ENCODE measurements at places on chromosomes 3 and 15.
A peak's percentile ranks its signal among the peaks of the same experiment; 100 is the strongest.

DNA sequence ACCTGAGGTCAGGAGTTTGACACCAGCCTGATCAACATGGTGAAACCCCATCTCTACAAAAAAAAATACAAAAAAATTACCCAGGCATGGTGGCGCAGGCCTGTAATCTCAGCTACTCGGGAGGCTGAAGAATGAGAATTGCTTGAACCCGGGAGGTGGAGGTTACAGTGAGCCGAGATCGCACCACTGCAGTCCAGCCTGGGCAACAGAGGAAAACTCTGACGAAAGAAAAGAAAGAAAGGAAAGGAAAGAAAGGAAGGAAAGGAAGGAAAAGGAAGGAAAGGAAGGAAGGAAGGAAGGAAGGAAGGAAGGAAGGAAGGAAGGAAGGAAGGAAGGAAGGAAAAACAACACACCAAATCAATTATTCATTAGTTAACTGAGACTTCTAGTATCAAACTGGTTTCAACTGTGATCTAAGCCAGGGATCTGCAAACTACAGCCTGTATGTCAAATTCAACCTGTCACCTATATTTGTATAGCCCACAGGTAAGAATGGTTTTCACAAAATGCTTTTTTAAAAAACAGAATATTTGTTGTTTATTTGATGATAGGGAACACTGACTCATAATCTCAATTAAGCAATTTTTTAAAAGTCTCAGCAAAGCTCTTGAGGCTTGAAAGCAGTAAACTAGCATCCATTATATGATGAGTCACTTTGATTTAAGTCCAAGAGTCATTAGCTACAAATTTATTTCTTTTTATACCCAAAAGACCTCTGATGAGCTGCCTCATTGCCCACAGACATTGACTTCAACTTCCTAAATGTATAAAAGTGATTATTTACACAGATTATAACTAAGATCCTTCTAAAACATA, 127.6 kb downstream of the TBL1XR1 start:
- peak overlapping the region; percentile 14 for H3K27ac ChIP-seq
- peaks cover 18% of the 10 kb centered on the region for H3K36me3 ChIP-seq
- H3K27me3 ChIP-seq, result no peaks in the 10 kb centered on the region
- H3K4me1 ChIP-seq, result peaks cover 25% of the 10 kb centered on the region
- DNase-seq, result no peak

- peaks cover 27% of the 10 kb centered on the region for H3K4me1 ChIP-seq
- H3K27ac ChIP-seq, result no peak overlapping the region
- H3K36me3 ChIP-seq, result peaks cover 7% of the 10 kb centered on the region
- no peak overlapping the region for H3K4me3 ChIP-seq
- DNase-seq, result no peak
- peaks cover 22% of the 10 kb centered on the region for H3K27me3 ChIP-seq
Measured at GRCh38 chr3:36874424-36874823, 70.4 kb downstream of the TRANK1 start.

GRCh38 chr3:71537211-71537611, 46.3 kb downstream of the FOXP1 start:
- no peak overlapping the region for H3K27ac ChIP-seq
- H3K4me1 ChIP-seq, result peaks cover 33% of the 10 kb centered on the region
- no peak for DNase-seq
- H3K36me3 ChIP-seq, result peaks cover 14% of the 10 kb centered on the region

- H3K4me3 ChIP-seq, result no peak overlapping the region
- no peaks in the 10 kb centered on the region for H3K27me3 ChIP-seq
- no peak overlapping the region for H3K27ac ChIP-seq
- H3K4me1 ChIP-seq, result no peaks in the 10 kb centered on the region
Measured at GRCh38 chr3:66000506-66000905, 38.2 kb downstream of the MAGI1 start.

GRCh38 chr15:78672285-78673014, 31.4 kb upstream of the CHRNB4 start:
- H3K4me1 ChIP-seq, result no peaks in the 10 kb centered on the region
- H3K27me3 ChIP-seq, result peaks cover 3% of the 10 kb centered on the region
- no peak overlapping the region for H3K27ac ChIP-seq
- DNase-seq, result no peak
- H3K36me3 ChIP-seq, result no peaks in the 10 kb centered on the region
- no peak overlapping the region for H3K4me3 ChIP-seq

All from activated T-helper 2 cell treated with anti-CD3 and anti-CD28 coated beads, Interferon-gamma antibody, Interleukin-2, Interleukin-4, amounts not matched to agents 10 μg/mL and 5 μg/mL and 100 μg/mL, durations not matched to agents 14 hours and 24 hours and 36 hours (primary cell).